Right lung (tissue), 10 donors: ENCODE measurements at places on chromosomes 7 and 10. TPM values are rescaled to one million over a fixed set of nuclear protein-coding genes. Genes with fewer than 3 reads are reported as not detected.

GNAT3 gene
- polyA plus RNA-seq = not detected

NEURL1 gene
- 1.3 TPM for polyA plus RNA-seq

SMNDC1 gene
- 47.3 TPM for polyA plus RNA-seq

ZFYVE27 gene
- 28.3 TPM for polyA plus RNA-seq

CLCN1 gene
- not detected for polyA plus RNA-seq

AOC1 gene
- 0.97 TPM for polyA plus RNA-seq

TASOR2 gene
- 34.0 TPM for polyA plus RNA-seq

CUBN gene
- polyA plus RNA-seq = 6.2 TPM

EMX2 gene
- polyA plus RNA-seq = 0.38 TPM

MUC12 gene
- 0.93 TPM for polyA plus RNA-seq

INSYN2A gene
- polyA plus RNA-seq = 2.0 TPM

NPSR1 gene
- polyA plus RNA-seq = not detected

MYOZ1 gene
- 3.2 TPM for polyA plus RNA-seq

WNT16 gene
- polyA plus RNA-seq = 0.04 TPM

SPDYE16 gene
- 5.3 TPM for polyA plus RNA-seq

CH25H gene
- 0.21 TPM for polyA plus RNA-seq

SPAG6 gene
- polyA plus RNA-seq = 9.1 TPM

PLAU gene
- polyA plus RNA-seq = 2.1 TPM

TMEM273 gene
- 6.3 TPM for polyA plus RNA-seq

TAS2R5 gene
- polyA plus RNA-seq = 6.2 TPM
